ENCODE measurements at places on chromosomes 5 and 9.

- DNase-seq = peak; percentile 49
These were observed 18.3 kb upstream of the NEK6 start for GRCh38 chr9:124239249-124240073.

DNA sequence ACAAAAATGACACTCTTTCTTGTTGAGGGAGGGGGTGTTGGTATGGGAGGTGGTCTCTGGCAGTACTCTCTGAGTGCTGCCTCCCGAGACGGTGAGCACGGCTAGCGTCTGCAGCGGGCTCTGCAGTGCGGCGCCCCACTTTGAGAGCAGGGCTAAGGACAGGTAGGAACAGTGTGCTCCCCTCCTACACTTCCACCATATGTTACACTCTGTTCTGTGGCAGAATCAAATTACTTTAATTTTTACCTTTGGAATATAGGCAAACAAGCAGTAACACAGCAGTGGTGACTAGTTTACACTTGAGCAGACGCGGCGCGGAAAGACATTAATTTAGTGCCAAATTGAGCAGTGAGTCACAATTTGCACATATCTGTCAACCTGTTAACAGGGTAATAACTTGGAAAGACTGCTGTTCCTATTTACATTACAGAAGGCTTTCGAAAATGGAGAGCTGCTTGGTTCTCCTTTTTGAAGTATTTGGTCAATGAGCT, 136.3 kb downstream of the MED27 start:
- no peak for DNase-seq

GRCh38 chr5:162372256-162372655, 304.7 kb downstream of the GABRG2 start:
- no peak for DNase-seq

DNA sequence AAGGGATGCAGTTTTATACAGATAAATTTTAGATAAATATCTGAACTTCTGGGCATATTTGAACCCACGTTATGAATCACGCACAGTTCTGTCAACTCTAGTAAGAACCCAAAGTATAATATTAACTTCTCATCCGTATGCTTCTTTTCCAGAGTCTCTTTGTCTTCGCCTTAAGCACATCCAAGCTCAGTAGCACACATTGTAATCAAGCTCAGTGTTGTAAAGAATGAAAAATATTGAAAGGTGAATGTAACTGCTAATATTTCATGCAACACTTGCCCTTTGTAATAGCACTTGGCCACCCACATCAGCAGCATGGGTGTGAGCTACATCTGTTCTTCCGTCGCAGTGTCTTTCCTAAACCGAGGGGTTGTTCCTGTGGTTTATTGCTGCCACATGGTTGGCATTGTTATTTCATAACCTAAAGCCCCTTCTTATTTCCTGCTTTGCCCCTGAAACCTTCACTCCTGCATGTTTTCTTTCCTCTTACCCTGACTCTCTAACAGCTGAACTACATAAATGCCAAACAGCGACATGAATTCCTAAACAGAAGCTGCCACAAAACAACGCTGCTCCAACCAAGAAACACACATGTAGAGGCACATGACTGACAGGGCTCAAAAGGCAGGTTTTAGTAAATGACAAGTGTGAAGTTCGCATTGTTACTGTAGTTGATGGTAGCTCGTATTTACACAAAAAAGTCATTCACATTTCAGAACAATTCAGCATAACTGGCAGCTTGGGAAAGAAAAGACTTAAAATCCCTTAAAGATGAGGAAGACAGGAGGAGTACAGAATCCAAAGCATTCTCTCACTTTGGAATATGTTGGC, 190.1 kb upstream of the MEF2C start:
- DNase-seq = no peak

DNA sequence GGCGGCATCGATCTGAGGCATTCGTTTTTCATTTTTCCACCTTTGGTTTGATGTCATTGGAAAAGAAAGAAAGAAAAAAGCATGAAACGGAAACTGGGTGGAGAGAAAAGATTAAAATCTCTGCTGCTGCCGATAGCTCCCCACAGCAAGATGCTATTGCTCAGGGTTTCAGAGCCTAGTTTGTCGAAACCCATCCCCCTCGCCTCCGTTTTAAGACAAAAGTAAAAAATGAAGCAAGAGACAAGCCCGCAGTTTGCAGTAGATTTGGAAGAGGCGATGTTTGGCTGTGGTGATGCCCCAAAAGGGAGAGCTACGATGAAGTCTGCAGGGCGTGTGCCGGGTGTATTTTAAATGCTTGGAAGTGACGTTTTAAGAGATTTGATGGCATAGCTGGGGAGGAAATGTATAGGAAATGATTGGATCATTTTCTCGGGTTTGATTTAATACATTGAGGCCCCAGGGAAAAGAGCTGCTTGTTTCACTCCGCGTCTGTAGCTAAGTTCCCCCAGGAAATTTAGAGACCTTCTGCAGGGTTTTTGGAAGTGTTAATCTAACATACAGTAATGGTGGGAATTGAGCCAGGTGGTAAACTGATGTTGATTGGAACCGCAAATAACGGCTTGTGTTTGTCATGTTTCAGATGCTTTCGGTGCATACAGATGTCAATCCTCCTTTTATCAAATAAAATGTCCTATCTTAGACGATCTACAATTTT, 909 bp downstream of the NDFIP1 start:
- peak; percentile 58 for DNase-seq

DNA sequence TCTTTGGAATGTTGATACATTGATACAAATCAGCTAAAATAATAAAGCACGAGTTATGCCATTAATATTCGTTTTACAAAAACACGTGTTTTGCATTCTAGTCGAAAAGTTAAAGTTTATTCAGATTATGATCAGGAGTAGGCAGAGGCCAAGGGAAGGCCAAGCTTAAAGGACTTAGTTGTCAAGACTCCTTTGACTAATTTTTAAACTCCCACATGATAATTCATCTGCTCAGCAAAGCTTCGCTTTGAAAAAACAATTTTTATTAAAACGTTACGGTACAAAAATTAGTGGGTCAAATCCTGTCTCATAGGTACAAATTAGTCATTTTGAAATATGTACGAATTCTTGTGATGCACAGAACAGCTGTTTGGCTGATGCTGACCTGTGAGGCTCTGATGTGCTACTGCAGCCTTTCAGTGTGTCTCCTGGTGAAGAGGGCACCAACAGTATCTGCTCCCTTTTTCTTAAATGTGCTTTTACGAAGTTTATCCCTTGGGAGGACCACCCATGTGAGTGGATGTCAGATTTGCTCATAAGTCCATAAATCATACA, 23.0 kb upstream of the NR3C1 start:
- DNase-seq = no peak

- DNase-seq = no peak
These were observed 107.3 kb upstream of the ELAVL2 start for GRCh38 chr9:23933348-23933747.

- no peak for DNase-seq
These were observed 19.4 kb downstream of the CSF1R start for GRCh38 chr5:150066901-150067396.

DNA sequence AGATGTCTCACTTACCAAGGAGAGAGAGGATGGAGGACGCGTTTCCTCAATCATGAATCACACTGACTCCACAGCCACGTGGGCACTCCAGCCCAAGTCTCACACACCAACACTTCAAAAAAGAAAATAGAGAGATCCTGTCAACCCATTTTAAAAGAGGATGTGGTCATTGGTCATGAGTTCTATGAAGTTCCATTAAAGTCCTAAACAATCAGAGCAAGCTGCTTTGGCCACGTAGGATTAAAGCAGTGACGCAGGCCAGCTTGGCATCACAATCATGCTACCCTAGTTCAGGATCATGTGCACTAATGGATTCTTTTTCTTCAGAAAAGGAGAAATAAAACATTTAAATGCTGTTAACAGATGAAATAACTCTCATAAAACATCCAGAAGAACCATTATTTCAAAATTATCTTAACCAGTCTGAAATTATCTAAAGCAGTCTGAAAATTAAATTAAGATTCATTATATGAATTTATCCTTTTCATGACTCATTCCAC, 108.1 kb downstream of the SEMA5A start:
- DNase-seq = no peak

All from NAMALWA (cell line).